NCI-H2081 (cell line): ENCODE measurements at places on chromosomes 16 and 17.

GRCh38 chr17:55344514-55344997, 77.1 kb downstream of the MMD start:
- no peak for DNase-seq

GRCh38 chr17:40362696-40363110, 1.8 kb downstream of the GJD3 start:
- peak; percentile 78 for DNase-seq

GRCh38 chr16:70738083-70738977, 52.5 kb upstream of the MTSS2 start:
- no peak for DNase-seq

- DNase-seq, result no peak
Measured at GRCh38 chr16:66653581-66654350, 42.8 kb downstream of the CMTM4 start.

GRCh38 chr17:27569257-27569722, 61.7 kb upstream of the LGALS9 start:
- DNase-seq, result no peak

DNA sequence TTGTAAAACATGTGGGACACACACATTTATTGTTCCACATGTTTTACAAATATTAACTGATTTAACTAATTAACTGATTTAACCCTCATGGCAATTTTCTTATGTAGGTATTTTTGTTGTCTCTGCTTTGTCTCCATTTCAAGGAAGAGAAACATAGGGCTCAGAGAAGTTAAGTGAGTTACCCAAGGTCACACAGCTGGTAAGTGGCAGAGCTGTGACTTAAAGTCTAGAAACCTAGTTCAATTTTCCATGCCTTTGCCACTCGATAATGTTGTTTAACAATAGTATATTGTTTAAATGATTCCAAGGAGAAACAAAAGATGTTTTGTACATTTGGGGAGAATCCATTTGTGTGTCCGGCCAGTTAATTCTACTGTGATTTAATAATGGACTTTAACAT, 284.1 kb upstream of the CDH5 start:
- no peak for DNase-seq

DNA sequence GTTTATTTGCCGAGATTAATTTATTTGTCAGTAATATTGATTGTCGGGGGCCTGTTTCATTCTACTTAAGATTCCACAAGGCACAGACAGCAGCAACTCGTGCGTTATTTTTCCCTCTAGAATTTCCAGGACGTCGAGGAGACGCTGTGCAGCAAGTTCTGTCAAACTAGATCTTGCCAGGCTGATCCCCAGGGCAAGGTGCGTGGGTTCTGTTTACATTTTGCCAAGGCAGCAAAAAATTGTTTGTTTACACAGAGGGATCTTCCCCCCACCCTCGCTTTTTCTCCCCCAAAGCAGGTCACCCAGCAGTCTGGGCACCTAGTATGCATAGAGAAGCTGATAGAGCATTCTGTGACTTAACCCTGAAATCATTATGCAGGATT, 111.4 kb downstream of the IRX3 start:
- DNase-seq, result no peak
